Suppressor macrophage treated with lipopolysaccharide for 1 hour (primary cell): ENCODE measurements at places on chromosomes 4 and X.
A peak's percentile ranks its signal among the peaks of the same experiment; 100 is the strongest.

DNA sequence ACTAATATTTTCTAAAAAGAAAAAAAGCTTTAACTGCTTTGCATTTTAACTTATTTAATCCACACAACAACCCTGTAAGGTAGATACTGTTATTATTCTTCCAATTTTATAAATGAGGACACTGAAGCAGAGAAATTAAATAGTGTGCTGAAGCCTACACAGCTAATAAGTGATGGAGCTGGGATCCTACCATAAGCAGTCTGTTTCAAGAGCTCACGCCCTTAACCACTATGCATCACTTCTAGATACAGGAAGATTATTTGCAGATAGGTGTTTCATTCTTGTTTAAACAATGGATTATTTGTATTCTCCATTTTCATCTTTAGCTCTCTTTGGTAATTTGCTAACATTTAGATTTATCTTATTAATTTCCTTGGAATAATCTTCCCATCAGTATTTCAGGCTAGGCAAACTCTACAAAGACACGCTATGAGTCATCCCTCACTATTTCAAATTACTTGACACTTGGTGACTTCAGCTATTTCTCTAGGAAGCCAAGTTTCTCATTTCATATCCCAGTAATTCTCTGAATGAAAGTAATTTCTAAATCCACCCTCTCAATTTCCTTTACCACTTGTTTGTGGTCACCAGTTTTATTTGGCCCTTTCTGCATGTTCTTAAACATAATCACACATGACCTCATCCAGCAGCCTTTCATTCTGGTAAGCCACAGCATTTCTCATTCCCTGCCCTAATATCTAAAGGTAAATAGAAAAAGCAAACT lies 67.3 kb downstream of the ASB9 start:
- DNase-seq, result no peak

DNA sequence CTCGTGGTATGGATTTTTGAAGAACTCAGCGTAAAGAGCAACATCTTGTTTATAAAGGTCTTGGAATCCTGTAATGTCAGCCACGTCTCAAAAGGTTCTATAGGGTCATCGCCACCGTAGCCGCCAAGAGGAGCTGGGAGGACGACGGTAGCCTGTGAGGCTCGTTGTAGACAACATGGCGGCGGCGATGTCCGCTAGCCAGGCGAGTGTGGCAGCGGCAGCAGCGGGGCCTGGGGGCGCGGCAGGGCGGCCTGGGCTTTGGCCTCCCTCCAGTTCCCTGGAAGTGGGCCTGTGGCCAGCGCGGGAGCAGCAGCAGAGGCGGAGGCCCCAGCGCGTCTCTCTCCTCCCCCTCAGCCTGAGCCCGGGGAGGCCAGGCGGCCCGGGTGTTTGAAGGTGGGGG lies 143.5 kb upstream of the PBDC1 start:
- no peak for DNase-seq

DNA sequence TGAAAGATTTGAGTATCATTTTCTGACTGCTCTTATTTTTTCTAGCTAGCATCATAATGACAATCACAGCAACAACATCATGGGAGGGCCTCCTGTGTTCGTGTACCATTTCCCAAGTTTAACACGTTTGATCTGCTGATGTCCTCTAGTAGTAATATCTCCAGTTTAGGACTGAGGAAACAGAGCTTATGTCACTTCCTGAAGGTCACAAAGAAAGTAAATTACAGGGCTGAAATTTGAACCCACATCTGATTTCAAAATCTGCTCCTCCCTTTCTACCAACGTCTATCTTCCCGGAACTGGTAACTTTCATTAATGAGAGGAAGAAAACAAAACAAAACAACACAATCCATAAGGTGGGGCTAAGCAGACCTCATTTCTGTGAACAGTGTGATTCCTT lies 302.7 kb downstream of the PACRGL start:
- DNase-seq, result no peak

- no peak for DNase-seq
Observed at GRCh38 chr4:98586962-98587354, 71.5 kb downstream of the TSPAN5 start.

DNA sequence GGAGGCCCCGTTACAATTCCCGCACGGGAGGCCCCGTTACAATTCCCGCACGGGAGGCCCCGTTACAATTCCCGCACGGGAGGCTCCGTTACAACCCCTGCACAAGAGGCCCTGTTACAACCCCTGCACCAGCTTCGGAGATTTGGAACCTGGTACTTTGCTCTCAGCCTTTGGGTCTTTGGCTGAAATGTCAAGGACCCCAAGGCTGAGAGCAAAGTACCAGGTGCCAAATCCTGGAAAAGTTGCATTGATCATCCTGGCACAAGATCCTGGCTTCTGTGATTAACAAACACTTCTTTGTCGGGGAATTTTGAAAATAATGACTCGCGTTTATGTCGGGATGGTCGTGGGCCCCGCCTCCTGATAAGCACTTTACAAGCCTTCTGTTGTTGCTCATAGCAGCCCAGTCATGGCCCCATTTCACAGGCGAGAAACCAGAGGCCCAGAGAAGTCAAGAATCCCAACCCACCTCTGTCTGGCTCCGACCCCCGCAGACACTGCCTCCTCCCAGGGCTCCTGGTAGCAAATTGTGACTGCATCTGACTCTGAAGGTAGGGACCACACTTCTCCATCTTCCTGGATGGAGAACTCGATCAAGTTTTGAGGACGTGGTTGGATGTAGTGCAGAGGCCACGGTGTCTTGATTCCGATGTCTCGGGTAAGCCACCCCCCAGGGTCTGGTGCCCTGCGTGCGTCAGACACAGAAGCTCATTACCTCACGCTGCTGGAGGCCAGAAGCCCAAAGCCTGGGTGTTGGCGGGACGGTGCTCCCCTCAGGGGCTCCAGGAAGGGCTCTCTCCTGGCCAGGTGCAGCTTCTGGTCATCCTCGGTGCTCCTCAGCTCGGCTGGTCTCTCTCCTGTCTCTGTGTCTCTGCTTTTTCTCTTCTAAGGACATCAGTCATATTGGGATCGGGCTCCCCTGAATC lies 60.3 kb downstream of the ADRA2C start:
- DNase-seq, result no peak

DNA sequence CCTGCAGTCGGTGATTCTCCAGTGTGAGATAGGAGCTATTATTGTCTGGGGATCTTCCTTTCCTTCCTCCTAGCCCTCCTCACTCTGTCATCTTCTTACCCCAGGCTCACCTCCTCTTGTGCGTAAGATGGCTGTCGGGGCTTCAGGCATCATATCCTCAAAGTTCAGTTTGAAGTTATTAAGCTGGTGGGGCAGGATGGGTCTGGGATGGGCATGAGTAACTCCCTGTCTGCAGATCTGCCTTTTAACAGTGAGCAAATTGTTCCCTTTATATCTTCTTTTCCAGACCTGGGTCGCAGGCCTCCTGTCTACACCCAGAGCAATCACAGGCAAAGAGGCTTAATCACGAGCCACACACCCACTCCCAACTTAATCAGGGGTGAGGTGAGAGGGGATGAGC lies 900 bp upstream of the MTMR1 start:
- no peak for DNase-seq

DNA sequence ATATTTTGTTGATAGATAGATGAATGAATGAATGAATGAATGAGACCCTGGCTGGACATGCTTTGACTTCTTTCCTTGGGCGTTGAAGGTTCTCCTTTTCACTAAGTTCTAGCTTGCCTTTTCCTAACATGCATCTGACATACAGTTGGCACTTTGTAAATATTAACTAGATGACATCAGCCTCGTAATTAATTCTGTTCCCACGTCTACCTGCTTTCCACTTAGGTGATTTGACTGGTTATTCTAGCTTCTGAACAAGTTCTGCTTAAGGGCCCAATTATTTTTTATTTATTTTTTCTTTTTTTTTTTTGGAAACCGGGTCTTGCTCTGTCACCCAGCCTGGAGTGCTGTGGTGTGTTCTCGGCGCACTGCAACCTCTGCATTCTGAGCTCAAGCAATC lies 13.9 kb upstream of the RASL11B start:
- DNase-seq, result no peak

DNA sequence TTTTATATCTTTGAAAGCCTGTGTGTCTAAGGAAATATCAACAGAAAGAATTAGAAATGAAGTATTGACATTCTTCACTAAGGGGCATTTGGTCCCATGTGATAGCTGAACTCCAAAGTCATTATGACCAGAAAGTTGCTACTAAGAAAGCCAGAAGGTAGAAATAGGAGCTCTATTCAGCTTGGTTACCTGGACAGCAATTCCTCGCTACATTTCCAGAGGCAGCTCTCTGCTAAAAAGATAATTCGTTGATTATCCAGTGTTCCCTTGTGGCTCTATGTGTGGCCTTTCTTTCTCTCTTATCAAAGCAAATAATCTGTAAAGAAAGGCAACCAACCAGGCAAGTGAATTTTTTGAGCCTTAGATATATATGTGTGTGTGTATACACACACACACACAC lies 341.3 kb downstream of the ADGRL3 start:
- DNase-seq, result no peak

GRCh38 chr4:122588453-122589238 lies 32.2 kb downstream of the IL21 start:
- peak; percentile 36 for DNase-seq

- DNase-seq, result no peak
Observed at GRCh38 chr4:158459085-158459820, 62.4 kb upstream of the RXFP1 start.

- no peak for DNase-seq
Observed at GRCh38 chr4:186472948-186473347, 82.4 kb downstream of the MTNR1A start.

GRCh38 chr4:48046059-48046458 lies 29.5 kb downstream of the NIPAL1 start:
- no peak for DNase-seq
